IMR-90 (cell line): ENCODE measurements at places on chromosomes 1 and 21.

DNA sequence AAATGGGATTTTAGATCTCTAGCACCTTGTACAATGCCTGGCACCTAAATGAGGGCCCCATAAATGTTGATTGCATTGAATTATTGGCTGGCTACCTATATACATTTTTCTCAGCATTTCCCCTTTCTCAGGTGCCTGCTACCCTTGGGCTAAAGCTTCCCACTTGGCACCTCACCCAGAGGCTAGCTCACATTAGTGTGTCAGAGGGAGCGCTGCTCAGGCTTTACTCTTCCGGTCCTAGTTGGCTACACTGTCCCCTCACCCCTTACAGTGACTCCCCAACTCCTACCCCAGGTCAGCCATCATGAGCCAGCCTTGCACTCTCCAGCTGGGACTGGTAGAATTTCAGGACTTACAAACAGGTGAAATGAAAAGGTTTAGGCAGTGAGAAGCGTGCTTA is 9.5 kb downstream of the TRAF5 start:
- DNase-seq, result no peak

DNA sequence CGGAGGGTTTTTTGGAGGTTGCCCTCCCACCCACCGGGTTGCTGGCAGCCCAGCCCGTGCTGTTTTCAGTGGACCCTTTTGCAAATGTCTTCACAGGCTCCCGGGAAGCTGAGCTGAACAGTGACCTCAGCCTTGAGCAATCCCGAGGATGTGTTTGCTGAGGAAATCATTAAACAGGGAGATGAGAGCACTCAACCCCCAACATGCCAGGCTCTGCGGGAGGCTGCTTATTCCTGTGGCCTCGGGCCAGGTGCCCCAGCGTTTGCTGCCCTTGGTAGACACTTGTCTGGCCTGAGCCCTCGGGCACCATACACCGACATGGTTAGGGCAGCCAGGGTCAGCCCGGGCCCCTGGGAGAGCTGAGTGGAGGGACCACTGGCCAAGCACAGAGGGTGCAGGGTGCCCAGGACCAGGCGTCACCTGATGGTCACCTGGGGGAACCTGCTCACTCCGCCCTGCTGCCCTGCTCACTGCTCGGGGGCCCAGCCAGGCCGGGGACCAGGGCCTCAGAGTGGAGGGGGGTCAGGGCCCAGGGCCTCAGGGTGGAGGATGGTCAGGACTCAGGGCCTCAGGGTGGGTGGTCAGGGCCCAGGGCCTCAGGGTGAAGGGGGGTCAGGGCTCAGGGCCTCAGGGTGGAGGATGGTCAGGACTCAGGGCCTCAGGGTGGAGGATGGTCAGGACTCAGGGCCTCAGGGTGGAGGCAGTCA is 42.5 kb upstream of the POFUT2 start:
- peak; percentile 88 for DNase-seq

GRCh38 chr1:6612641-6613360 is 730 bp upstream of the PHF13 start:
- peak; percentile 39 for DNase-seq

DNA sequence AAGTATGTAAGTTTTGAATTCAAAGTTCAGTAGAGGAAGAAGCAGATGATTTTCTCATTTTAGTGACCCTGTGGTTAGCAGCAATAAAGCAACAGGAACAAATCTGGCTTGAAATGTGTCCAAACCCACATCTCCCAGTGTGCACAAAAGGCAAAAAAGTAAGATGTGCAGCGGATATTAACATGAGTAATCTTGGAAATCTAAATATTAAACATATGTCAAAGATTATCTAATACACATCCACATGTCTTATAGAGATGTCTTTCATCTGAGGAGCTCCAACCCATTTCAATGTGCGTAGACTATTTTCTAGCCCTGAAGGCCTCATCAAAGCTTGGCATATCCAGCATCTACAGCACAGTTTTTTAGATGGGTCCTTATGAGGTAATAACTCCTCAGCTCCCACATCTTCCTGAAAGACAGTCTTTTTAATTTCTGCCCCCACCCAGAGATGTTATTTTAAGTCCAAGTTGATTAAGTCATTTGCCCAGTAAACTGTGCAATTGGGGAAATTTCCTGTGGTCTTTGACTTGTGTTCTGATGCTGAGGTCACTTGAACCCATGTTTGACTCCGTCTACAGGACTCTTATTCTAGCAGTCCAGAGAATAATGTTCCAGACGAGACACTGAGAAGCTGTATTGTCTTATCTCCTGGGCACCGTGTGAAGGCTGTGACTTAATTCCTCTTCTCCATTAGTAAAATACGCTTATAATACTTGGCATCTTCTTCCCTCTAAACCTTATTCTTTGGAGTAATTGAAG is 73.7 kb downstream of the LMO4 start:
- peak; percentile 81 for DNase-seq

GRCh38 chr21:17859661-17860060 is 40.5 kb upstream of the C21orf91 start:
- no peak for DNase-seq

DNA sequence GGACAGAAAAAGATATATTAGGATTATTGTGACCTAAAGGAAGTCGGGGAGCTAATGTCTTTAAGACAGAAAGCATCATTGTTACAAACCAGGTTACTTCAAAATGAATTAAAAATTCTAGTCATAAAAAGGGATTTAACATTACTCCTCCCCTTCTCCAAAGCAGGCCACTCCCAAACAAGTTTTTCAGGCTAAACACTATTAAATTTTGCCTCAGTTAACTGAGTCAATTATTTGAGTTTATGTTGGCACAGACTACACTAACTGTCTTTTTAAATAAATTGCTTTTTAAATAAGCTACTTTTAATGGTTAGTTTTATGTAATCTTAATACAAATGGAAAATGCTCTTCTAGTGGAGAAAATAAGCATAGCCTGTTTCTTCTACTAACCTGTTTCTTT is 395.0 kb upstream of the DUSP10 start:
- DNase-seq, result no peak

DNA sequence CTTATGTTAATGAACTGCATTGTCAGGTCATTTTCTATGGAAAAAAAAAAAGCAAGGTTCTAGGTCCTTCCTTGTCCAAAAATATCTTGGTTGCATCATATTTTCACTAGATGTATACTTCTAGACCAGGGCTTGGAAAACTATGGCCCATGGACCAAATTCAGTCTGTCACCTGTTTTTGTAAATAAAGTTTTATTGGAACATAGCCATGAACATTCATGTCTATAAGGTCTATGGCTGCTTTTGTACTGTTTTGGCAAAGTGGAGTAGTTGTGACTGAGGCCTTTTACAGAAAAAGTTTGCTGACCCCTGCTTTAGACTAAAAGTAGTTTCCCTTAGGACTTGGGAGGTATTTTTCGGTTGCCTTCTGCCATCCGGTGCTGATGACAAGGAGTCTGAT is 19.2 kb upstream of the PLA2G2E start:
- no peak for DNase-seq

DNA sequence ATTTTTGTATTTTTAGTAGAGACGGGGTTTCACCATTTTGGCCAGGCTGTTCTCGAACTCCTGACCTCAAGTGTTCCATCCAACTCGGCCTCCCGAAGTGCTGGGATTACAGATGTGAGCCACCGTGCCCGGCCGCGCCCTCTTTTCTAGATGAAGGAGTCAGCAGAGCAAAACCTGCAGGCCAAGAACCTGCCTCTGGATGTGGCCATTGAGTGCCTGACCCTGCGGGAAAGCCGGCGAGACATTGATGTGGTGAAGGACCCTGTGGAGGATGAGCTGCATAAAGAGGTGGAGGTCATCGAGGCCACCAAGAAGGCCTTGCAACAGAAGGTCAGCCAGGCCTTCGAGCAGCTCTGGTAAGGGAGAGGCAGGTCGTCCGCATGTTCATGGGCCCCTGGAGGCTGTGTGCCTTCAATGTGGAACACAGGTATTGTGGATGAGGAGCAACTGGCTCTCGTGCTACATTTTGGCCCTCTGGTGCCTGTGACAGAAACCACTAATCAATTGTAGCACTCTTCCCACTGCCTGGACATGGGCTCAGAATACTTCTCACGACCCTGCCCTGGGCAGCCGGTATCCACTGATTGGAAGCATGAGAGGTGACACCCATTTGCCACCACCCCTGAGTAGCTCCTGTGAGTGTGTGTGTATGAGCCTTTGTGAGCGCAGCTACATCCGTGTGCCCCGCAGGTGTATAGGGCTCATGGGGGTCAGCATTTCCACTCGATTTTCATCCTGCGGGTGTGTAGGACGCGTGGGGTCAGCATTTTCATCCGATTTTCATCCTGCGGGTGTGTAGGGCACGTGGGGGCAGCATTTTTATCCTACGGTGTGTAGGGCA is 2.0 kb downstream of the TEKT2 start:
- no peak for DNase-seq

GRCh38 chr1:166307261-166308188 is 140.7 kb upstream of the FAM78B start:
- no peak for DNase-seq

- DNase-seq, result no peak
Observed at GRCh38 chr1:52210044-52210443, 68.2 kb downstream of the ZFYVE9 start.

DNA sequence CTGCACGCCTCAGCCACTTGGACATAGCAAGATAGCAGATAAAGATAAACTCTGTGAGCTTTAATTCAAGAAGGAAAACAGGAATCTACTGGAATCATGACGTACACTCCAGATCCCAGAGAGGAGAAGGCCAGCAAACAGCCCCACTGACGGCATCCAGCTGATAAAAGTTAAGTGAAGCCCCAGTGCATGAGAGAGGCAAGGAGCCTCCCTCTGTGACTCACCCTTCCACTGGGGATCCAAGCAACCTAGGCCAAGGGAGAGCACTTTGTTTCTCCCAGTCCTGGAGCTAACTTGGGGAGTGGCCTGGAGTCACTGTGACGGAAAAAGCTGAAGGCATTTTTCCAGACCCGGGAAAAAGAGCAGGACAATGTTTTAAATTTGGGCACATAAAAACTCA is 270.0 kb downstream of the AKT3 start:
- peak; percentile 24 for DNase-seq

DNA sequence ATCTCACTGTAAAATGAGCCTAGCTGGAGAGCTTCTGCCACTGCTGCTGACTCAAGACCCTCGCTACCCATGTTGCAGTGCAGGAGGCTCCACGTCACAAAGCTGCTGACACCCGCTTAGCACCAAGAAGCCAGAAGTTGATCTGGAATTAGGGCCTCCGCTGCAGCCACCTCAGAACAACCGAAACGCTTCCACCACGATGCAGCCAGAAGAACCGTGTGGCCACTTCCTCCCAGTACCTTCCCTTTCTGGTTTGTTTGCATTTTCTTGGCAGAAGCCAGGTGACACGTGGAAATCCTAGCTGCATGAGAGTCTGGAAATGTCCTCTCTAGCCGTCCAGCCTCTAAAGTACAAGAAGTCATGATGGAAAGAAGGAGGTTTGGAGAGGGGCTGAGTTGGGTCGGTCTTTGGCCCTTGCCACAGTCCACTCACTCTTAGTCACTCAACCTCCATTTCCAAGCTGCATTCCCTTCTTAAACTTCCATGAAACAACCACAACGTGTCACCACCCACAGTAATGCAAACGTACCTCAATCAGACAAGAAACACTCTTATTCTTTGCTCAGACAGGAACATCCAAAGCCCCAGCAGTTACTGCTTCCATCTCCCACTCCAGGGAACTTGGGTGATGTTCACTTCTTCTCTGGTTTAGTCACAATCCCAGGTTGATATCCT is 10.0 kb upstream of the CDA start:
- DNase-seq, result peak; percentile 73

DNA sequence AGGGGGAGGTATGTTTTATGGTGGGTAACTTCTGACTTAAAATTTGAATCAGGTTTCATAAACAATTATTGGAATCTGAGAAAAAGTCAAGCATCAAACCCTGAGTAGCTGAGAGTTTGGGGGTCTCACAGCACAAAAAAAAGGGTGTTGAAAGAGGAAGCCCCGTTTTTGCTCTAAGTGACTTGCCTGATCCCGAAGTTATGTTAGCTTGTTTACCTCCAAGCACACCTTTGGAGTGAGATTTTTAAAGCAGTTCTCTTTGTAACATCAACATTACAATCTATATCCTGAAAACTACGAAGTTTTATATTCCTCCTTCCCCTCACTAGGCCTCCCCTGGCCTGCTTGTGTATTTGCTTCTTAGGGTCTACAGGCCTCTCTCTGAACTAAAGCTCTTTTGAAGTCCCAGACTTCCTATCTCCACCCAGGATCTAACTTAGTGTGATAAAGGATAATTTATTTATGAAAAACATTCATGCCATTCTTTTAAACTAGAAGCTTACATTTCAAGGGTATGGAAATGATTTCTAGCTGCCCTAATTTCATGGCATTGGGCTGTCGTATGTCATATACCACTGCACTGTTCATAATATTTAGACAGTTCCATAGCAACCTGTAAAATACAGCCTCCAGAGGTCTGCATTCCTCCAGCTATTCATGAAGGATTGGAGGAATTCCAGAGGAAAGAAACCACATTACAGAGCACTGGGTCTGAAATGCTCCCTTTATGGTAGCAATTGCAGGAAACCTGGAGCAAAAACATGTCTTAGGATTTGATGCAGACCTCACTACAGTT is 36.1 kb upstream of the RGS1 start:
- DNase-seq, result peak; percentile 98

DNA sequence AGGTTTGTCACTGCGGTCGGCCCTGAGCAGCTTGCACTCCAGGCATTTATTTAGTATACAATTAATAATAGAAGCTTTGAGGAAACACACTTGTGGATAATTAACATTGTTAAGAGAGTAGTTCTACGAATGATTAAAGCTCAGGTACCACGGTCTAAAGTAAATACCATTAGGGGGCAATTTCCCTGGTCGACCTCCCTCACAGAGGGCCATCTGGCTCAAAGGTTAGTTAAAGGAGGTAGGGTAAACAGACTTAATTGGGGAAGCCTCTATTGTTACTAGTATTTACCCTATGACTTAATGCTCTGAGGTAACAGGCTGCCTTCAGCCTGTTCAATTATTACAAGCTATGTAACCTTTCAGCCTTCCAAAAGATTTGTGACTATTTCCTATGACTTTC is 122.3 kb upstream of the SLC44A3 start:
- no peak for DNase-seq

- peak; percentile 97 for DNase-seq
Observed at GRCh38 chr1:40014812-40015594, 25.5 kb upstream of the CAP1 start.

DNA sequence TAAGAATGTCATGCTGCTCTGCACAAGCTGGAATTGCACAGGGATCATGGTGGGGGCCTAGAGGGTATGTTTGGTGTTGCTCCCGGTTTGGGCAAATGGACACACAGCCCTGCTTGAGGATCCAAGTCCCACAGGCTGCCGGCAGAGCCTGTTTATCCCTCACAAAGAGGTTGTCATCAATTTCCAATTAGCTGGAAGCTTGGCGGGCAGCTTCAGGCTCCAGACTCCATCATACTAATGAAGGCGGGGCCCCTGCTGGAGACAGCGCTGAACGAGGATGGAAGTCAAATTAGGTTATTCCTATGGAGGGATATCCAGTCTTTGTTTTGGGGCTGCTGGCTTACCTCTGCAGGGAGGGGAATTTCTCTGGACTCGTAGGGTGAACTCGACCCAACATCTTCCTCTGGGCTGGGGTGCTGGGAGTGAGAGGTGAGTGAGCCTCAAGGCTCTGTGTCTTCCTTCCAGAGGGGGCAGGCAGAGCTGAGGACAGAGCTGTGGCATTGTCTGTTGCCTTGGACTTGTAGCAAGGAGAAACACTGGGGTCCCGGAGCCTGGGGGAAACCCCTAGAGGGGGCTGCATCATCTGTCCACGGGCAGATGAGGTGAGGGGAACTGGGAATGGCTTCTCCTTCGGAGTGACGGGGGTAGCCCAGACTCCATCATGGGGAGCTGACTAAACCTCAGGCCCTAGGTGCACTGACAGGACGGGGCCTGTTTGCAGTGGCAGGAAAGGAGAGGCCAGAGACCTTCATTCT is 24.9 kb upstream of the PARP1 start:
- DNase-seq, result no peak

GRCh38 chr1:98384461-98385141 is 276.9 kb upstream of the SNX7 start:
- DNase-seq, result peak; percentile 50

GRCh38 chr1:30981172-30981571 is 72.6 kb upstream of the SDC3 start:
- DNase-seq, result no peak
